ENCODE measurements at places on chromosomes 2 and 18. TPM values are rescaled to one million over a fixed set of nuclear protein-coding genes. Genes with fewer than 3 reads are reported as not detected.
A peak's percentile ranks its signal among the peaks of the same experiment; 100 is the strongest.

- H3K4me3 ChIP-seq: no peak overlapping the region
- no peak for DNase-seq
- H3K4me1 ChIP-seq: peaks cover 8% of the 10 kb centered on the region
Observed at GRCh38 chr2:54520687-54521086, 64.6 kb downstream of the SPTBN1 start.

DNA sequence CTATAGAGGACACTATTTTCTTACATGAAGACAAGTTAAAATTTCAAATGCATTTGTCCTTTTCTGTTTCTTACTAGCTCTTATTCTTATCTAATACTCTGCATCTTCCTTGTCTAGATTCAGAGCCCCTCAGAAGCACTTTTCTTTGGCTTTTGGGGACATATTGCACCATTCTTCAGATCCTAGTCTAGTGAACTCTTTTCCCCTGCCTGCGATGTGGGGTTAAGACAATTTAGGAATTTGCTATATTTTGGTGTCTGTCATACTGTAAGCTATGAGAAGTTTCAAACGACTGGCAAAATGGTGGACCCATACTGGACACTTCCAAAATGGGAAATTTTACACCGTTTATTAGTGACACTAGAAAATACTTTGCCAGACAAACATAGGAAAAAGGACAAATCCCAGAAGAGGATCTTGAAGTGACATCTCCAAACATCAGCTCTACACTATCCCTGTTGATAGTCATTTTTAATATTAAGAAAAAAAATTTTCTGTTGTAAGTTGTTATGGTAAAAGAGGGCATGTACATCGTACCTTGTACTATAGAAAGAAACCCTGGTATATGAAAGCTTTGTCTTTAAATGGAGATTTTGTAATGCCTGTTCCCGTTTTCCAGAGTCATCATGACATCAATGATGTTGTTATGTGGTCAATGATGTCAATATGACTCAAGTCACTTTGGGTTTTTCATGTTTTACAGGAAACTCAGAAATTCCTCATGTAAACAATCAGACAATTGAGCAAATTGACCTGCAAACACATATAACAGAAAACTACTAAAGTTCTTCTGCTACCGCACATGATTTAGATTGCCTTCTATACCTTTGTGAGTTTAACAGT is 4.4 kb upstream of the KYNU start:
- no peaks in the 10 kb centered on the region for H3K4me1 ChIP-seq
- no peak for DNase-seq
- H3K4me3 ChIP-seq: no peak overlapping the region
- no peak overlapping the region for H3K27ac ChIP-seq
- H3K36me3 ChIP-seq: no peaks in the 10 kb centered on the region

FAM228A gene
- total RNA-seq: 0.36 TPM

GRCh38 chr2:233072838-233073237 is 12.7 kb downstream of the INPP5D start:
- H3K4me1 ChIP-seq: no peaks in the 10 kb centered on the region
- H3K36me3 ChIP-seq: no peaks in the 10 kb centered on the region
- H3K4me3 ChIP-seq: no peak overlapping the region
- DNase-seq: peak; percentile 49

POTEI gene
- total RNA-seq: 2.0 TPM

- H3K4me3 ChIP-seq: no peak overlapping the region
- peaks cover 13% of the 10 kb centered on the region for H3K4me1 ChIP-seq
- no peaks in the 10 kb centered on the region for H3K27me3 ChIP-seq
- H3K36me3 ChIP-seq: no peaks in the 10 kb centered on the region
Observed at GRCh38 chr2:111202266-111203040, 81.7 kb downstream of the BCL2L11 start.

DNA sequence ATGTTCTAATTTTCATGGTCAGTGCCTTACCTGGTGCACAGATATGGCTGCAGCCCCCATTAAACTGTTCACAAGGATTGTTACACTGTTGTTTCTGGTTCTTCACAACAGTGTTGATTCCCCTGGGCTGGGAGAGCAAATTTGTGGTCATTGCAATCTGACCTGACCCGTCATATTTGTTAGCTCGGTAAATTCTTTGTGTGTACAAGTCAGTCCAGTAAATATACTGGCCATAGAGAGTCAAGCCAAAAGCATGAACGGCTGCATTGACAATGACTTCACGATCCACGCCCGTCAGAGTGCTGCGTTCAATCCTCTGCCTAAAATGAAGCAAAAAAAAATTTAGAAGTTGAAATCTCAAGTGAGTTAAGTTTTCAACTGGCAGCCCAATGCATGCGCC is 134.6 kb downstream of the DHRS9 start:
- H3K27me3 ChIP-seq: no peaks in the 10 kb centered on the region
- no peaks in the 10 kb centered on the region for H3K36me3 ChIP-seq
- no peaks in the 10 kb centered on the region for H3K4me1 ChIP-seq
- no peak for DNase-seq

Data from endodermal cell (in vitro differentiated cells).